ENCODE measurements at places on chromosomes 11 and 22.

DNA sequence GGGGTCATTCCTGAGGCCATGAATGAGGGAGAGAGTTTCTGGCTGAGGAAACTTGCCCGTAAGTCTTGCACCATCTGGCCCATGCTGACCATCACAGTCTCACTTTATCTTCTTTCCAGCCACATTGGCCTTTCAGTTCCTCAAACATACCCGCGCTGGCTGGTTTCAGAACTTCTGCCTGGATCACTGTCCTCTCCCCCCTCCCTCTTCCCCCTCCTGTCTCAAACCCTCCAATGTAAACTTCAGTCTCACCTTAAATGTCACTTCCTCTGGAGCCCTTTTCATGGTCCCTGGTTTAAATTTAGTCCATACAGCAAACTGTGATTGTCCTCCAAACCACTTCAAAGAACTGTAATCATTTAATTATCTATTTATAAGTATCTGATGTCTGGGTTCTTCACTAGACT, 3.7 kb upstream of the TMEM109 start:
- no peak for DNase-seq

- no peak for DNase-seq
These were observed 214.3 kb downstream of the KCNA4 start for GRCh38 chr11:29802522-29802921.

- DNase-seq: no peak
These were observed 462.4 kb downstream of the BRD1 start for GRCh38 chr22:49365191-49365837.

DNA sequence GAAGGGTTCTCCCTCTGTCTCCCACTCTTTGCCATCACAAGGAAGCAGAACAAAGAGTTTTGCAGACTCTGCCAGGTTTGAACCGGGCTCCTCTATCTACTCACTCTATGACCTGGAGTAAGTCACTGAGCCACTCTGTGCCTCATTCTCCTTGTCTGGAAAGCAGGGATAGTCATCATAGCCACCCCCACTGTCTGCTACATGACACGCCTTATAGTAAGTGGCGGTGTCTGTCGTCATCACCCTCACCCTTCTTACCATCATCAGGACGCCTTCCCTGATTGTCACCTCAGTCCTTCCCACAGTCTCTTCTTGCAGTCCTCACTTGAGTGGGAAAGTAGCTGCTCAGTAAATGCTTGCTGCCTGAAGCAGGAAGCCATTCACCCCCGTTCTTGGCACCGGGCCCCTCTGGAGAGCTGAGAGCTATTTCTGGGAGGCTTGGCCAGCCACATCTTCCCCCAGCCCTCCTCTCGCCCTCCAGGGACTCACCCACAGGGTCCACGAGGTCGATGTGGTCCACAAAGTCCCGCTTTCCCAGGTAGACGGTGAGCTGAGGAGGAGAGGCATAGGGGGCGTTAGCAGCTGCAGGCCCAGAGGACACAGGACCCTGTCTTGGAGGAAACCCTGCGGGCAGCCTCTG, 46.4 kb downstream of the TPBGL start:
- DNase-seq: no peak

- no peak for DNase-seq
These were observed 31.6 kb upstream of the CCND1 start for GRCh38 chr11:69609351-69609750.

DNA sequence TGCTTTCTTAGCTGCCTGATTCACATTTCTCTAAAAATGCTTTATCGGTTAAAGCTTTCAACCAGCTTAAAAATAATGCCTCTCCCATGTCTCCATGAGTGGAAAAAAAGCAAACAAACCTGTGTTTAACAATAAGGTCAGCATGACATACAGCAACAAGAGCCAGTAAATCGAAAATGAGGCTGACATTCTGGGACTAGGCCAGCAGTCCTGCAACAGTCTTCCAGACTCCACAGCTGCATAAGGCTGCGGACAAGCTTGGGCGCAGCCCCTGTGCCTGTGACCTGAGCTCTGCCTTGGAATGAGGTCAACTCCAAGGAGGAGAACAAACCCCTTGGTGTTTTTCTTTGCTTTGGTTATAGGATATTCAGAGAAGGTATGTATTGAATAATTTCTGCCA, 95.5 kb downstream of the PGR start:
- no peak for DNase-seq

- no peak for DNase-seq
These were observed 22.2 kb upstream of the CYP2D6 start for GRCh38 chr22:42152661-42153270.

DNA sequence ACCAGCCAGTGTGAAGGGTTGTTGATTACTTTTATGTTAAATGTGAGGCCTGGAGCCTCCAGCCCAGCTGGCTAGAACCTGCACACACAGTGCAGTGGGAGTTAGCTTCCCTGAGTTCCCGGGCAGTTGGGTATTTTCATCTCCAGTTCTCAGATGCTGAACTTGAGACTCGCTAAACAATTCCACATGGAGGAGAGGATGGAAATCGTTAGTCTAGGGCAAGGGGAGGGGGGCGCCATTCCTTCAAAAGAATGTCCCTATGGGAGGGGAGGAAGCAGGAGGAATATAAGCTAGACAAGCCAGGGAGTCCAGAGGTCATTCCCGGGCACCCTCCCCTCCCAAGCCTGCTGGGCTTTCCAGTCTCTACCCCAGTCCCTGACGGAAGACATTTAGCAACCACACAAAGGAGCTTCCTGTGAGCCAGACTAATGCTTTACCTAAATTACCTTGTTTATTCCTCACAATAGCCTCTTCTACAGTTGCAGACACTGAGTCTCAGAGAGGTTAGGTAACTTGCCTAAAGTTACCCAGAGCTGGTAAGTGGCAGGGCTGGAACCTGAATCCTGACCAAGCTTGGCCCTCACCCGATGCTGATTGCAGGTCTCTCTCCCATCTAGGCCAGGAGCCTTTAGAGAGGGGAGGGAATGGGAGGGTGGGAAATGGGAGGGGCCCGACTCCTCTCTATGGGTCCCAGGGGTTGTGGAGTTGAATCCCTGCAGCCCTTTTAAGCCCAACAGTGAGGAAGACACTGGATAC, 1.9 kb upstream of the TSKU start:
- DNase-seq: no peak

GRCh38 chr22:48300877-48301276, 1526.8 kb downstream of the BRD1 start:
- no peak for DNase-seq

DNA sequence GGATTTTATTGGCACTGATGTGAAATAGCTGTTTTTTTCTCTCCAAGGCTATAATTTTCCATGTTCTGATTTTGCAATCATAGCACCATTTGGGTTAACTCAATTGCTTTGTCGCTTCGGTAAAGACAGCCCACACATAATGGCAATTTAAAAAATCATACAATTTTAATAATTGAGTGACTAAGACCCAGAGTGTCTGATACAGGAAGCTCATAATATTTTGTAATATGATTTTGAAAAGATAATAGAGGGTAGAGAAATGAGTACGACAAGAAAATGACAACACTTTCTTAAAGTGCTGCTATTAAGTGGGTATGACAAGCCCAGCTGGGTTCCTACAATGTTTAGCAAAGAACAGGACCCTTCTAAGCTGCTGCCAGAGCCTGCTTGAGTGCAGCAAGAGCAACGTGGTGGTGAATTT, 439.1 kb downstream of the METTL15 start:
- no peak for DNase-seq

DNA sequence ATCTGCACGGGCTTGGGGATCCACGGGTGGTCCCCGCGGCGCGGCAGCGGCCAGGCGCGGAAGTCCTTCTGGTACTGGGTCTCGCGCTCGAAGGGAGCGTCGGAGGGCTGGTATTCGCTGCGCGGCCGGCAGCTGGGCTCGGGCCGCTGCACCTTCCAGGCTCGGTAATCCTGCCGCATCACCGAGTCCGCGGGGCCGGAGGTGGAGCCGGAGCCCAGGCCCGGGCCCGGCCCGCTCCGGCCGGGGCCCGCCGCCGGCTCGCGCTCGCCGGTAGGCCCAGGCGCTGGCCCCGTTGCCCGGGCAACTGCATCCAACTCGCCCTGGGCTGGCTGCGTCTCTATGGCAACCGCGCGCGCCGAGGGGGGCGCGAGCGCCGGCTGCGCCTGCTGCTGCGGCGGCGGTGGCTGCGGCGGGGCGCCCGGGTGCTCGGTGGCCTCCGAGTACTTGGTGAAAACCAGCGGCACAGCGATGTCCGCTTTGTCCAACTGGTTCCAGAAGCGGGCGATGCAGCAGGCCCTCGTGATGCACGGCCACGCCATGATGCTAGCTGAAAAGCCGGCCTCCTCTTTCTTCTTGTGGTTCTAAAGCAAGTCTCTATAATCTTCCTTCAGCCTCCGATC, 897 bp downstream of the MAP6 start:
- DNase-seq: no peak

- DNase-seq: no peak
These were observed 3.9 kb upstream of the NAP1L4 start for GRCh38 chr11:2995893-2996554.
